ENCODE measurements at places on chromosomes 6 and 20.

- no peak for DNase-seq
These were observed 28.5 kb downstream of the C6orf15 start for GRCh38 chr6:31083742-31084354.

DNA sequence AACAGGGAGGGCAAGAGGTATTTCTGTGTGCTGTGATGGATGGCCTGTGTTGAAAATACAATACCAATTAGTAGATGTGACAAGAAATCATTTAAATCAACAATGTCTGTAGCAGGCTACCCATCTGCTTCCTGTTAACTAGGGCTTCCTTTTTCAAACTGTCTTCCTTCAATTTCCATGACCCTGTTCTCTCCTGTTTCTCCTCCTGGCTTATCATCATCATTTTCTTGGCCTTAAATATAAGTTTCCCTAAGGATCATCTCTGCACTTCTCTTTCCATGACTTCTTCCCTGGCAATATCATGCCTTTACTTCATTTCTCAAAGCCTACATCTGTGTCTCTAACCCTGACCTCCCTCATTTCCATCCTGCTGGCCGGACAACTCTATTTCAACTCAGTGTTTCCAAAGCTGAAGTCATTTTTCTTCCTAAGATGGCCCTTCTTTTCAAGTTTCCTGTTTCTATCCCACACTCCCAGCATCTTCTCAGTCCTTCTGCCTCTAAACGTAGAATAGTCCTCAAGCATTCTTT lies 18.2 kb downstream of the ZC2HC1B start:
- no peak for DNase-seq

DNA sequence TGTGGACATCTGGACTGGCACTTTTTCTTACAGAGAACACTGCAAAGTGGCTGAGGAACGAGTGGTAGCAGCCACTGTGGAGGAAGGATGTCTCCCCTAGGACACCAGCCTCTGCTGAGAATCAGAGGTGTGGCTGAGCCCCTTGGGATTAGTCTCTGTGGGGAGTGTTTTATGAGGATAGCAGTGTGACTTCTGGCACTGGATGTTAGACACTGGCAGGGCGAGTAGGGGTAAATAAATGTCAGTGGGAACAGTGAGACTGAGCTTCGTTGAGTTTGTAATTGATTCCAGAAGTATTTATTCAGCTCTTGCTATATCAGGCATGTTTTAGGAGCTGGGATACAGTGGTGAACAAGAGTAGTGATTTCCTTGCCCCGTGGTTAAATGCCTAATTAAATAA lies 124.0 kb downstream of the JARID2 start:
- DNase-seq, result no peak

DNA sequence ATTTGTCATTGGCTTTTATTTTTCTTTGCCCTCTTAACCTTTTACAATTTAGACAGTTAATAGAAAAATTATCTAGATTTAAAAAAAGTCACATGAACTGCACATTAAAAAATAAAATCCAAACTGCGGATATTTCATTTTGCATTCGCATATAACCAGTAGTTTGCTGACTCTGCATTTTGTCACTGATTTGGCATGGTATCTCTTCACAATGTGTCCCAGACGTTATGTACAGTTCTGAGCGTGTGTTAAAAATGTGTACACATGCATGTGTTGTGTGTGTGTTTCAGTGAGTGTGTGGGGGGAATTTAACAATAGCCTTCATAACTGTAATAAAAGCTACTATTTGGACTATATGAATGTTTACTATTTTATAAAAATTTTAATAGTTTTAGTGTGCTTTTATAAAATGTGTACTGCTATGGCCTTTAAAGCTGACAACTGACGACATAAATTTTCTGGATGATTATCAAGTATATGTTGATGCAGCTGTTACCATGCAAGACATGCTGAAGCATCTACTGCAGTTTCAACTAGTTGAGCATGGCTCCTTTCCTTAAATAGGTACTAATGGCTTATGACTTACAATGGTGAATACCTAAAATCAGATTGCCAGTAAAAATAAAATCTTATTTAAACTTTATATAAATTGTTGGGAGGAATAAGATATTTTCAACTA lies 67.7 kb downstream of the HMGCLL1 start:
- no peak for DNase-seq

GRCh38 chr6:7723041-7723447 lies 2.9 kb upstream of the BMP6 start:
- DNase-seq, result no peak

GRCh38 chr6:113699239-113699638 lies 157.9 kb upstream of the MARCKS start:
- no peak for DNase-seq

- no peak for DNase-seq
These were observed 527.8 kb upstream of the FLRT3 start for GRCh38 chr20:14865169-14865568.

GRCh38 chr20:19465536-19465935 lies 253.1 kb downstream of the SLC24A3 start:
- no peak for DNase-seq

GRCh38 chr6:68735866-68736265 lies 100.8 kb downstream of the ADGRB3 start:
- no peak for DNase-seq
